ENCODE measurements at places on chromosomes 7 and 10.

DNA sequence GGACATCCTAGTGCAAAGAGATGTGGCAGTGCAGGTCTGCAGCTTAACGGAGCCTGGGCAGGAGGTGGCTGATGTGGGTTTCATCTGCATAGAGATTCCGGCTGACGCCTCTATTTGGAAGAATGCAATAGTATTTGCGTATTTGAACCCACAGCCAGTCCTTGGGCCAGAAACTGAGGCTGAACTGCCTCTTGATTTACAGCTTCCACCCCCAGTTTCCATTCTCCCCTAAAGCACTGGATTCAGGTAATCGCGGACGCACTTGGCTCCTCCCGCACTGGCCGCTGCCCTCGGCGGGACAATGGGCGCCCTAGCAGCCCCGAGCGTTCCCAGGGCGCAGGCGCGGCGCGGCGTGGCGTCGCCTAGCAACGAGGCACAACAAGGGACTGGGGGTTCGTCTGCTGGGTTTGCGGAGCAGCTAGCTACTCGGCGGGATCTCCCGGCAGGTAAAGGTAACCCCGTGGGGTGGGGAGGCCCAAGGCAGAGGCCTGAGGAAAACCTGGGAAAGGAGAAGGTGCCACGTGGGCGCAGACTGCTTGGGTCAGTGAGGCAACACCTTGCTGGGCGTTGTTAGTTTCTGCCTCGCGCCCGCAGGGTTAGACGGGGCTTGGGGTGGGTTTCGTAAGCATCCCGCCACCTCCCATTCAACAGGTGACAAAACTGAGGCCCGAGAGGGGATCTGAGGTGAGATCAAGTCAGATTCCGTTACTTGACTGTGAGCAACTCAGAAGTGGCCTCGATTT, at the start of gene ARMC3:
Gene ARMC3 (plus strand): TSS at position 393 of the 743 bp plus-strand sequence. CDS start 3,944 bp downstream, outside the sequence.
- peak; percentile 40 for DNase-seq

- DNase-seq, result no peak
These were observed 451 bp downstream of the SRRT start for GRCh38 chr7:100875356-100875751.

DNA sequence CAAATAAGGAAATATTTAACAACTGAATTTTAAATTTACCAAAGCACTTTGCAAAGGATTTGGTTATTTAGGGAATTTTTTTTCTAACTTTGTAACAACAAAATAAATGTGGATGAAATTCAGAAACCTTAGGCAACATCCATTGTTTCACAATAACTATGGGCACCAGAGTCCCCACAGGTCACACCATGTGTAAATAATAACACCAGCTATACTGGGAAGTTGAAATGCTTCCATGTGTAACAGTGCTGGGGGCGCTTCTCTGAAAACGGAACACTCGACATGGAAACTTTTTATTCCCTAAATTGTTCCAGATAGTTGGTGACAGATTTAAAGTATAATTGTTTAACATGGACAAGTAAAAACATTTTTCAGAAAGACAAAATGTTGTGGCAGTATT, 818.6 kb downstream of the TNS3 start:
- DNase-seq, result no peak

GRCh38 chr10:970311-971149, 17.7 kb upstream of the GTPBP4 start:
- no peak for DNase-seq

GRCh38 chr10:34241226-34242000, 573.7 kb downstream of the PARD3 start:
- DNase-seq, result no peak
